ENCODE measurements at places on chromosomes 2 and 18. TPM values are rescaled to one million over a fixed set of nuclear protein-coding genes. Genes with fewer than 3 reads are reported as not detected.

Gene CYP27C1
- total RNA-seq: not detected

Gene SYT4
- total RNA-seq: not detected

Gene CDH7
- total RNA-seq: not detected

Gene UGT1A4
- total RNA-seq: not detected

Gene ADGRF3
- not detected for total RNA-seq

Gene SLC9A4
- total RNA-seq: not detected

Gene TRIM43
- total RNA-seq: not detected

Gene FSHR
- total RNA-seq: not detected

Gene CREG2
- not detected for total RNA-seq

Gene MEP1B
- total RNA-seq: not detected

Gene PROKR1
- total RNA-seq: not detected

Gene ONECUT2
- total RNA-seq: under 0.01 TPM

Gene CPS1
- total RNA-seq: 20.1 TPM

Gene KCTD1
- 4.7 TPM for total RNA-seq

Gene GPAT2
- total RNA-seq: 0.28 TPM

Gene ALK
- not detected for total RNA-seq

Gene ORC4
- total RNA-seq: 23.5 TPM

Gene C1QL2
- total RNA-seq: not detected

Gene MPPE1
- 22.5 TPM for total RNA-seq

Gene YPEL5
- 54.7 TPM for total RNA-seq

Gene CYP26B1
- not detected for total RNA-seq

Gene CABYR
- 4.1 TPM for total RNA-seq

Gene RAPGEF4
- 3.2 TPM for total RNA-seq

Gene RIT2
- not detected for total RNA-seq

Gene SCN2A
- 0.54 TPM for total RNA-seq
